Fibroblast of skin of scalp (primary cell): ENCODE measurements at places on chromosomes 2 and 18.

DNA sequence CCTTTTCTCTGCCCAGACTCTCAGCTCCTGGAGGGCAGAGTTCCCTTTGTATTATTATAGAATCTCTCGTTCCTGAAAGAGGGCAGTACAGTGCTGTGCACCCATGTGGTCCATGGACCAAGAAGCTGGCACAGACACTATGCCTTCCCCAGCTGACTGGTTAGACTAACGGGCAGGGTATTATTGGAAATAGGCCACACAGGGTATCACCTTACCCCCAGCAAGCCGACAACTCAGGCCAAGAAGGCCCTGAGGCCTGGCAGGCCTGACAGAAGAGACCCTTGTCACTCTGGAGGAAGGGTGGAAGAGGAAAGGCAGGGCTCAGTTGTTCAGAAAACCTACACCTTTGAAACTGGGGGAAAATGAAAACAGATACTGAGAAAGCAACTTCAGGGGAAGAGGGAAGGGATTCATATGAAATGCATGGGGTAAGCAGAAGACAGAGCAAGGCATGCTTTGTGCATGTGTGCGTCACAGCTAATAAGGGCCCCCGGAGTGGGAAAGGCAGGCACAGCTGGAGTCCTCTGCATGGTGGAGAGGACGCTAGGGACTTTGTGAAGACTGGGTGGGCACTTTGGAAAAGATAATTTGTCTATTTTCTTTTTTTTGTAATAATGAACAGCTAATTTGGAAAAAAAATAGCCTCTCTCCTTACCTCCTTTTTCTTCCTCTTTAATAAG is 476.8 kb upstream of the CELF4 start:
- DNase-seq, result no peak

- peak; percentile 53 for DNase-seq
Measured at GRCh38 chr2:150994076-150994475, 267.6 kb downstream of the RBM43 start.

- no peak for DNase-seq
Measured at GRCh38 chr2:62116983-62117382, 78.9 kb upstream of the B3GNT2 start.

DNA sequence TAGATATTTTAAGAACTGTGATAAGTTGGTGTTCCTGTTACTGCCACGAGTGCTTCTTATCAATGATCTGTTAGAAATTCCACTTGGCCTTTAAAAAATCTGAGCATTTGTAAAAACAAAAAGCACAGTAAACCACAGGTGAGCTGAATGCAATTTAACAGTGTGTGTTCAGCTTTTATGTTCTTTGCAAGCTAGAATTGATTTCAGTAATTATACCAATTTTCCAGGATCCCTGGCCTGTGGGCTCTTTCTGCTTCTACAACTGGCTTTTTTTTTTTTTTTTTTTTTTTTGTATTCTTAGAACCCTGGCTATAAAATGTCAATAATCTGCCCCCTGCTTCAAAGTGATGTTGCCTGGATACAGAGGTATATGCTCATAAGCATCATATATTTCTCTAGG is 548.5 kb upstream of the SLC8A1 start:
- DNase-seq, result no peak

DNA sequence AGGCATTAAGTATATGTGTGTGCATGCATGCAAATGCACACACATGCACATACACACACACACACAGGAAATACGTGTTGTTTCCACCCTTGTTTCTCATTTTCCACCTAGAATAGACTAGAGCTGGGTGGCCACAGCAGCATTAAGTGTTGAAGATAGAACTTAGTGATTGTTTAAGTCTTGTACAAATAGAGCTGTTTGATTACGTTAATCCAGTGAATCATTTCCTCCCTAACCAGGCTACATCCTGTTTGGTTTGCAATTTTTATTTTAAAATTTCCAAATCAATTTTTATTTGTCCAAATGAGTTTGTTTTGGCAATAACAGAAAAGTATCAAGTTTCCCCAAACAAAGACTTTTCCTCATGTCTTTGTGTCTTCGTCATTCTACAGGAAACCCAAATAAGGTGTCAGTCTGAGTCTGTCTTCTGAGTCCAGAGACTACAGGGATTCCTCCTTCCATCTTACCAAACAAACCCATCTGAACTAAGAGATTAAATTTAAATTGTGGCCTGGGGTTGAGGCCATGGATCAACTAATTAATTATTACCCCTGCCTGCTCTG is 74.6 kb upstream of the GALNT5 start:
- DNase-seq, result peak; percentile 80

DNA sequence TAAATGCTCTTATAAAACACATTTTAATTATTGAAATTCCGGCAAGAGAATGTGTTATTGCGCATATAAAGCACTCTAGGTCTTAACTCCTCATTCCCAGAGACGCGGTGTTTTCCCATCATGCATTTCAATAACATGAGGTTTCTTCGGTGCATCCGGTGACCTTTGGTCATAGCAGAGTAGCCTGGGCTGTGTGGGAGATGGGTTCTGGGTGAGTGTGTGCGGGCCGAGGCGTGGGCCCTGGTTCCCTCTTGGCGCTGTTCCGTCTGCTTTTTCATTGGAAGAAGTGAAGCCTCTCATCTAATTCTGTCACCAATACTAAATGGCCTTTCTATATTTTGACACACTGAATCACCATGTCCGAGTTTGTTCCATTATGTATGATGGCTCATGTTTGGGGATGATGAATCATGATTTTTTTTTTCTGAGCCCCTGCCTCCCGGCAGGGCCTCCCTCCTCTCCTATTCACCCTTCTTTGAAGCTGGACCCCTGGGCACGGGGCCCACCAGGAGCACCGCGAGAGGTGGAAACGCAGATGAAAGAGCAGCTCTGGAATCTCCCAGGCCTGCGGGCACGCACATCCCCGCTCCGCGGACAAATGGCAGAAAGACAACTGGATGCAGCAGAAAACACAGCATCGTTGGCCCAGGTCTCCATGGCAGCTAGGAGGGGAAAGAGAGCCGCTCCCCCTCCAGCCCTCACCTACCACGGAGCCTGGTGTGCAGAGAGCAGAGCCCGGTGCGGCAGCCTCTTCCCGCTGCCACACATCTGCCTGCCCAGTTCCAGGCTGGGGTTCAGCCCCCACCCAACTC is 85.8 kb upstream of the HPCAL1 start:
- no peak for DNase-seq
